ENCODE measurements at places on chromosomes 2 and 18.

DNA sequence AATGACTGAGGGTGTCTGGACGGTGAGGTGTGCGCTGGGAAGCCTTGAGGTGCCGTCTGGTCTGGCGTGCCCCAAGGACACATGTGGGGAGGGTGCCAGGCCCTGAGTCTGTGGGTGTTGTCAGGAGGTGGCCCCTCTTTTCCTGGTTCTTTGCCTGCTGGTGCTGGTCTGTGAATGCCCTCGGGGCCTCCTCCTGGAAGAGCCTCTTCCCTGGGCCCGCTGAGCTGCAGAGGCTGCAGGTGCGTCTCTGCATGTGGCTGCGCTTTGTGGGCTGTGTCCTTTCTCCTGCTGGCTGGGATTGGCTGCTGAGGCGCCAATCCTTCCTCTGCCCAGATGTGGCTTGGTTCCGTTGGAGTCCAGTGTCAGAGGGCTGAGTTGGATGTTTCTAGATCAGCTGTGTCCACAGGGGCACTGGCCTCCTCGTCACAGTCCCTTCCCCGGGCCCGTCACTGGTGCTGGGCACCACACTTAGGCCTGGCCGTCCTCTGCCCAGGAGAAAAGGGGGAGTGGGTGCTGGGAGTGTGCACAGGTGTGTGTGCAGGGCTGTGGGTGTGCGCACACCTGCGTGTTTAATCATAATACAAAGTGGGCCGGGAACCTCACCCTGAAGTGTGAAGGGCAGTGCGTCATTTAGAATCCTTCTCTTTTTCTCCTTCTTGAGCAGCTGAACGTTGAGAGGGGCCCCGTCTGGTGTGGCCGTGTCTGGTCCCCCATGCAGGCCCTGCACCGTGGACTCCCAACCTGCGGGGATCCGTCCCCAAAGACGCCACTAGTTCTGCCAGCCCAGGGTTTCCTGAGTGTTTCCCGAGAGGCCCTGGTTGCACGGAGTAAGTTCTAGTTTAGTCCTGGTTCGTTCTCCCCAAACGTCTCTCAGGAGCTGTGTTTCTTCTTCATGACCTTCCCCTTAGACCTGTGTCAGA lies 35.5 kb downstream of the RTP5 start:
- no peak for DNase-seq

GRCh38 chr2:60092781-60093180 lies 460.7 kb downstream of the BCL11A start:
- no peak for DNase-seq

DNA sequence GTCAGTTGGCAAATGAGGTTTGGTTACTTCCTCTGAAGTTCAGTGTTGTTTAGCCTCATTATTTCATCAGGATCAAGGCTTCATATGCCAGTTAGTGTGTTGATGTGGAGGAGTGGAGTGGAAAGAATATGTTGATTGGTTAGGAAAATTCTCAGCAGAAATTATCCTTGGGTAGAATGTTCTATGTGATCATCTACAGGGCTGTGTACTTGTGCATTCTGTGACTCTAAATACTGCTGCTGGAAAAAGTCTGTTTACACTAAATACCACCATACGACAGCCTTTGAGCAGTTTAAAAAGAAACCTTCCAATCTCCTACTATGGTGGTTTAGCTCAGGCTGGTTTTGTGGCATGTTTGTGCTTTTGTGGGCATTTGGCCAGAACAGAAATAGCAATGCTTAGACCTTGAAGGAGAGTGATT lies 25.8 kb downstream of the CAB39 start:
- DNase-seq = no peak

- DNase-seq = no peak
Measured at GRCh38 chr2:199882667-199883066, 28.4 kb upstream of the C2orf69 start.

- no peak for DNase-seq
Measured at GRCh38 chr2:10002681-10003080, 40.7 kb upstream of the KLF11 start.

- DNase-seq = peak; percentile 29
Measured at GRCh38 chr2:135875491-135876065, 665 bp downstream of the MCM6 start.
